ENCODE measurements at places on chromosomes 5 and 9.

DNA sequence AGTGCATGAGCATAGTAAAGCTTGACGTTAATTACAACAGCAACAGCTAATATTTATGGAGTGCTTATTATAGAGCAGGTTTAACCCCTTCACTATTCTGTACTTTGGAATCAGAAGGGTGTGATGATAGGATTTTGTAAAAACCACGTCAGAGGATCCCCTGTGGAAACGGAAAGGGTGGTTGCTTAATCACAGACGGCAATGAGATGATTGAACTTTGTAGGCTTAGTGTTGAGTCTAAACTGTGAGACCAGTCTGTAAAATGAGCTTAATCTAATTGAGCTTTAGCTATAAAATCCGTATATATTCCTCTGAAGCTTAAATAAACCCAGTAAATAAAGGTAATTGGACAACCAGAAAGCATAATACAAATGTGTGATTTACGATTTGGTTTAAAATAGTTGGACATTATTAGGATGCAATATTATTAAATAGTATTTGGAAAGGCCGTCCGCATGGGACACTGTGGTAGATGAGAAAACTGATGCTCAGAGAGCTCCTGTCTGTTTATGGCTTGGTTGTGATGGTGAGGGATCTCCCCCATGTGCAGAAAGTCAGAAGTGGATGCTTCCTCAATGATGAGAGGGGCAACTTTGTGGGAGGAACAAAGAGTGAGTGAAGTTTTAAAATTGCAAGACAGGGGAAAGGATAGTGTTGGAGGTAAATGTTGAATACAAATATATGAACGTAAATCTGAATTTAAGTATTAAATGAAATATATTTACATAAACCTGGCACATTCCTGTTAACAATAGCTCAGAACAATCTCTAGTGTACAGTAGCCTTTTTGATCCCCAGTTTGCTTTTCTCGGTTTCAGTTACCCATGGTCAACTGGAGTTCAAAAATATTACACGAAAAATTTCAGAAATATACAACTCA, 23.4 kb upstream of the SCGB3A2 start:
- DNase-seq: no peak

DNA sequence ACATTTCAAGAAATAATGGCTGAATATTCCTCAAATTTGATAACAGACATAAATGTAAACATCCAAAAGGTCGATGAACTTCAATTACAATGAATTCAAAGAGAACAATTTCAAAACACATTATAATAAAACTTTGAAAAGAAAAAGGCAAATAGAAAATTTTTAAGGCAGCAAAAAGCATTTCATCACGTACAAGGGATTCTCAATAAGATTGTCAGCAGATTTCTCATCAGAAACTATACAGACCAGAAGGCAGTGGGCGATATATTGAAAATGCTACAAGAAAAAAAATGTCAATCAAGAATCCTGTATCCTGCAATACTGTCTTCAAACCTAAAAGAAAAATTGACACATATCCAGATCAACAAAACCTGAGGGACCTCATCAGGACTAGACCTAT, 62.0 kb downstream of the EDIL3 start:
- no peak for DNase-seq

- DNase-seq: no peak
Measured at GRCh38 chr9:107794259-107794658, 304.7 kb upstream of the KLF4 start.

DNA sequence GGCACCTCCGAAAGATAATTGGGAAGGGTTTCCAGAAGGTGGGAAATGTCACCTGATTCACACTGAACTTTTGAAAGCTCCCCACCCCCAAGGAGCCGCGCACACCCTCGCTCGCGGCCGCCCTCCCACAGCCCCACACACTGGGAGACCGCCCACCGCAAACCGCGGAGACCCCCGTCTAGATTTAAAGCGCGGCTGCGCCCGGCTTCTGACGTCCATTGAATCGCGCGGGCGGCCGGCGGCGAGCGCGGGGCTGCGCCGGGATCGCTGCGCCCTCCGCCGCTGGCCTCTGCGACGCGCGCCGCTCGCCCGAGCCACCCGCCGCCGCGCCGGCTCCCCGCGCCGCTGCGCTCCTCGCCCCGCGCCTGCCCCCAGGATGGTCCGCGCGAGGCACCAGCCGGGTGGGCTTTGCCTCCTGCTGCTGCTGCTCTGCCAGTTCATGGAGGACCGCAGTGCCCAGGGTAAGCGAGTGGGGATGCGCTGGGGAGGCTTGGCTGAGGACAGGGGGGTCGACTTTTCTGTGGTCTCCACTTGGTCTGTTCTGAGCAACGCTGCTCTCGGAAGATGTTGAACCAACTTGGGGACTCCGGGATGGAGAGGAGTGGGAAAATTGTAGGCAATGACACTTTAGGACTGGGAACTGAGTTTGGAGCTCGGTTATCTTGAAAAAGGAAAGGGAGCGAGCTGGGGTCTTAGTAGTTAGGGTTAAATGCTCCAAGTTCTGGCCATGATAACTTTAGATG, at the start of gene FST:
FST (plus strand) TSS at position 214 of the 743 bp plus-strand sequence; CDS start at position 377, 163 bp downstream.
- DNase-seq: peak; percentile 60

DNA sequence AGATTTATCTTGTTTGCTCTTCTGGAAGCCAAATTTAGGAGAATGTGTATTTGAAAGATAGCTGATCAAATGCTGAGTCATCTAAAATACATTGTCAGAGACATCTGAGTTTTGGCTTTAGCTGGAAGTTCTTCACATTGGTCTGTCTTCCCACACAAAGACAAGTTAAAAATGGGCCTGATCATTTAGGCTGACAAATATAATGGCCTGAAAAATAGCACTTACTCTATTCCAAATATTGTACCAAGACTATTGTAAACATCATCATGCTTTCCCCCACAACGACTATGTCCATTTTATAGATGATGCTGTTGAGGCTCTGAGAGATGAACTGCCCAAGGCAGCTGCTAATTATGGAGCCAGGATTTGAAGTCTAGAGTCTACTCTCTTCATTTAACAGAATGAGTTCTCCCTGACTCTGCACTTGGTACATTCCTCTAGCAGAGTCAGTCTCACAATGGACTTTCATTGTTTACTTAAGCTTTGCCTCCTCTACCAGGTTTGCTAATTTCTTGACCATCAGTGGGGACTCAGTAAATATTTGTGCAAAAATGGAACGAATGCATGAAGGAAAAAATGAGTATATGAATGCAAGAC, 619.4 kb upstream of the KLF4 start:
- DNase-seq: no peak

Measured in GM13977 (cell line).